ENCODE measurements at places on chromosomes 2 and 18.

DNA sequence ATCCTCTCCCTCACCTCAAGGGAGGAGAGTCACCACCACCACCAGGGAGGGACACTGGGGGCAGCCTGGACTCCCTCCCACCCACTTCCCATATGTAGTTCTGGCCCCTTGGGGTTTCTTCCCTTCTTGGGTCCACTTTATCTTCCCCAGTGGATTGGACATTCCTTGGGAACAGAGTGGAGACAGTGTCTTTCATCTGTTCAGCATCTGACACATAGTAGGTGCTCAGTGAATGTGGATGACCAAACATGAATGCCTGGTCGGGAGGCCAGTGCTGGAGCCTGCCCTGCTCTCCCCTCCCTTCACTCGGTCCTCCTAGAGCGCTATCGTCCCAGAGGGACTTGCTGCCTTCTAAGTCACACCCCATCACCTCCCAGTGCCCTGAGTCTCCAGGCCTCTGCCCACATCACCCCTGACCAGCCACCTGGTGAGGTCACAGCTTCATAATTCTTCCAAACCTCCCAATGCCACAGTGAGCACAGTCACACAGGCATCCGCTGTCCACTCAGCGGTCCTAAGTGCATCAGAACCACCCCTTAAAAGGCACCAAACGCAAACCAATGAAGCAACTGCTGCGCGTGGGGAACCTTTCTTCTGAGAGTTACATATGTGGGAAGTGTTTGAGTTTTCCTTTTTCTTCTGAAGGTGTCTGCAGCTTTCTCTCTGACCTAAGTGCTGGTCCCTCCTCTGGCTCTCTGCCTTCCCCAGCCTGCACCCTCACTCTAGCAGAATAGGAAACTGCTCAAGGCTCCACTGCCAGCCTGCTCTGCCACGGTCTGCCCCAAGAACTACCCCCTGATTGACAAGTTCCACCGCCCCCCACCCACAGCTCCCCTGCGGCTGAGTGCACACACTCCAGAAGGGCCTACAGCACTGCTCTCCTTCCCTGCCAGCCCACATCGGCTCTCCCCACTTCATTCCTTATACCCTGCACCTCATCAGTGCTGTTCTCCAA is 7.2 kb upstream of the SFXN5 start:
- DNase-seq: no peak

DNA sequence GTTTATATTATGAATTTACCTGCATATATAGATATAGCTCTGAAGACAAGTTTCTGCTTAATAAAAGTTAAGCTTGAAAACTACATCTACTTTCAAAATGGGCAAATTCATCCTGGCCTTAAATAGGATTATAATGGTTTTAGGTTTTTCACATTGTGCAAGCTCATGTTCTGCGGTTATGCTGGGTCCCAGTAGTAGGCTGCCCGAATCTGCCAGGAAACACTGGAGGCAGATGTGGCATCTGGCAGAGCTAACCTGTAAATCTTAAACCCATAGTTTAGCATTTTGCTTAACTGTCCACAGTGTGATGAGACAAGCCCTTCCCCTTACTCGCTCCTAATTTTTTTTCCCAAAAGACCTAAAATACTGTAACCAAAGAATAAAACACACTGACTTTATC is 234.2 kb downstream of the TCF4 start:
- no peak for DNase-seq

DNA sequence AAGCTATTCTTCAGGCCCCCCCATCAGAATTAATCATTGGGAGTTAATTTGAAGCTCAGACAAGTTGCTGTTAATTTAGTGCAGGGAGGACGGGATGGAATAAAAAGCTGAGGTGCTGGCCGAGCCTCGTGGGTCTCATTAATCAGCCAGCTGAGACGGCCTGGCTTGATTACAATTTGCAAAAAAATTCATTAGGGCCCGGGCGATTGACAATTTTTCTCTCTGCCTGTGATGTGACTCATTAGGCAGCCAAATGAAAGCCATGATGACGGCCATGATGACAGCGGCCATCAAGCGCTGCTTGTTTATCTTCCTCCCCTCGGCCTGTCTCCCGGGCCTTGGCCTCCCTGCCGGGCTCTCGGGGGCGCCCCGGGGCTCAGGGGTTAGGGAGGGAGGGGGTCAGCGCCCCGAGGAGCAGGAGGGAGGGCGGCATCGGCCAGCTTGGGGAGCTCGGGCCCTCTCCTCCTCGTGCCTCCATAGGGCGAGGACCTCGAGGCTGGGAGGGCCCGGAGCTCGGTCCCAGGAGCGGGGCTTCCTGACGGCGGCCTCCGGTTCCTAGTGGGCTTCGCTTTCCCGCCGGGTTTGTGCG is 5.2 kb downstream of the GBX2 start:
- DNase-seq: no peak

DNA sequence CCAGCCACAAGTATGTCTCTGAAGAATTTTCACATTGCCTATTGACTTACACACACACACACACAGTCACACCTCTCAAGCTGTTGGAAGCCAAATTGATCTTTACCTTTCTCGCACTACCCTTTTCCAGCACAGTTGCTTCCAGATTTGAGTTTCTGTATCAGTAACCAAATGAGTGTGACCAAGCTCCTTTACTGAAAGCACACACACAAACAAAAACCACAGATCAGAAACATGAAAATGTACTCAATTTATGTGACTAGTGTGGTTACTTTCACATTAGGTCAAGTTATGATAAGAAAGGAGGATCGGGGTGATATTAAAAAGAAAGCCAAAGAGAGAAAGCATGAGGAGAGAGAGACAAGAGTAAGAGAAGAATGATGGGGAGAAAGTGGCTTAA is 993.9 kb upstream of the POU3F3 start:
- no peak for DNase-seq

GRCh38 chr2:96159084-96159830 is 14.0 kb upstream of the DUSP2 start:
- DNase-seq: no peak

- DNase-seq: no peak
Observed at GRCh38 chr2:74714691-74715080, 60.6 kb downstream of the SEMA4F start.

DNA sequence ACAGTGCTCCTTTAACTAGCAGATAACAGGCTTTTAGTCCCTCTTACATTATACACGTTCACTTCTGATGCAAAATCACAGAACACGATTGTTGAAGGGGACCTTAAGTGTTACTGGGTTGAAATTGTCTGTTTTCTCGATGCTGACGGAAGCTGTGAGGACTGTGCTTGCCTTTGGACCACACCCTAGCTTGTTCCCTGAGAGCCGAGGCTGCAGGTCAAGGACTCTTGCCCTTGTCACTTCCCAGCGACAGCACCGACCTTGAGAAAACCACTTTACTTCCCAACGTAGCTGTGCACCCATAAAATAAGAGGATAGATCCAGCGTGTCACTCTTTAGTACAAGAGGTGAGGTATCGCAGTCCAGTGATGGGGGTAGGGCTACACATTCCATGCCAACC is 701.0 kb downstream of the DCDC2C start:
- no peak for DNase-seq

GRCh38 chr2:39243469-39244123 is at the start of gene CDKL4:
Gene CDKL4 (minus strand): TSS chr2:39243970.
- no peak for DNase-seq

- DNase-seq: no peak
Observed at GRCh38 chr2:103959174-103960128, 894.5 kb upstream of the POU3F3 start.

DNA sequence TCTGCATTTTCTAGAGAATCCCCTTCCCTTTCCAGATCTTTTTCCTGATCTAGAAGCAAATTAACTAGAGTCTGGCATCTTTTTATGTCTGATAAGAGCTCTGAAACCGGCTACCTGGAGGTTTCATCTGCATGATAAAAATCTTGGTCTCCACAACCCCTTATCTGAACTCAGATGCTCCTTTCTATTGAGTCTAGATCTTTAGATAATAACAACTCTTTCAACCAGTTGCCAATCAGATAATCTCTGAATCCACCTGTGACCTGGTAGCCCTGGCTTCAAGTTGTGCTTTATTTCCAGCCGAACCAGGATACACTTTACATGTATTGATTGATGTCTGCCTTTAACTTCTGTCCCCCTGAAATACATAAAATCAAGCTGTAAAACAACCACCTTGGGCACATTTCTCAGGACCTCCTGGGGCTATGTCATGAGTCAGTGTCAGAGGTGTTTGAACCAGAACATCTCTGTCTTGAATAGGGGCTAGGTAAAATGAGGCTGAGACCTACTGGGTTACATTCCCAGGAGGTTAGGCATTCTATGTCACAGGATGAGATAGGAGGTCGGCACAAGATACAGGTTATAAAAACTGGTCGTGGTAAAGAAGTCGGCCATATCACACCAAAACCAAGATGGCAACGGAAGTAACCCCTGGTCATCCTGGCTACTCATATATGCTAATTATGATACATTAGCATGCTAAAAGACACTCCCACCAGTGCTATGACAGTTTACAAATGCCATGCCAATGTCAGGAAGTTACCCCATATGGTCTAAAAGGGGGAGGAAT is 20.8 kb downstream of the RALBP1 start:
- no peak for DNase-seq

GRCh38 chr18:35658112-35658511 is 76.6 kb downstream of the GALNT1 start:
- no peak for DNase-seq

GRCh38 chr2:168245074-168245825 is 2.1 kb downstream of the STK39 start:
- no peak for DNase-seq

GRCh38 chr2:112876971-112877361 is 34.0 kb upstream of the IL37 start:
- DNase-seq: no peak

DNA sequence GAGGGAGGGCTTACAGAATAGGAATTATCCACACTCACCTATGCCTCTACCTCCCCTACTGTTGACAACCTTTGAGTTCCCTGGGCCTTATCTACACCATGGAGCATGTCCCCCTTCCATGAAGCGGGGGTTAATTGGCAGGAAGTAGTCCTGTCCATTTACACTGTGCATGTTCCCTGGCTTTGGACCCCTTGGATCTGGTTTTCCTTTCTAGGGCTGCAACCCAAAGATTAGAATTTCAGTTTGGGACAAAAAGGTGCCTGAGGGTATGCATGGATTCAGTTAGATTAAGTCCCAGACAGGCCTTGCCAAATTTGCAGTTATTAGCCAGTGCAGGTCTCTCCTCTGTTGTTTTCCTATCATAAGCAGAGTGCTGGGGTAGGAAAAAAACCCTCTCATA is 180.3 kb downstream of the CMPK2 start:
- DNase-seq: no peak

GRCh38 chr2:9071032-9071431 is 67.5 kb upstream of the MBOAT2 start:
- no peak for DNase-seq

DNA sequence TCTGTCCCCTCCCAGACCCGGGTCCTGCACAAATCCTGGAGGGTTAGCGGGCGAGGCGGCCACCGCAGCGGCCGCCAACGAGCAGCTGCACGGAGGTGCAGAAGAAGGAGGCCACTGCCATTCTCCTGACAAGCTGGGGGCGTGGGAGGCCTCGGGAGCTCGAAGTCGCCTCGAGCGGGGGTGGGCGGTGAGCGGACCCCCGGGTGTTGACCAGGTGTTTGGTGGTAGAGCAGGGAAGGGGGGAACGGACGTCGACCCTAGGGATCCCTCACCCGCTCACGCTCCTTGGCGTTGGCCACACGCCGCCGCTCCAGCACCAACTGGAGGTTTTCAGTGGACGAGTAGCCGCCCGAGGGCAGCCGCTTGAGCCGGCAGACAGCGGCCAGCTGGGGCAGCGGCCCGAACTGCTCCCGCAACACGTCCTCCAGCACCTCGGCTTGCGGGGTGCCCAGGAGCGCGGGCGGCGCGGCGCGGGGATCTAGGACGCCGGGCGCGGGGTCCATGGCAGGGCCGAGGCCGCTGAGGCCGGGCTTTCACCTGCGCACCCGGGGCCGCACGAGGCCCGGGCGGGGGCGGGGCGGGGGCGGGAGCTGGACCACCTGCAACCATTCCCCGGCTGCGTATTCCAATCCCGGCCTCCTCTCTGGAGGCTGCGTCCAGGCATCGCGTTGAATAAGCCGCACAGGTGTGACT is at the start of gene FIGLA:
FIGLA (minus strand) TSS at position 508 of the 693 bp plus-strand sequence; CDS start at position 503, 5 bp downstream.
- no peak for DNase-seq

DNA sequence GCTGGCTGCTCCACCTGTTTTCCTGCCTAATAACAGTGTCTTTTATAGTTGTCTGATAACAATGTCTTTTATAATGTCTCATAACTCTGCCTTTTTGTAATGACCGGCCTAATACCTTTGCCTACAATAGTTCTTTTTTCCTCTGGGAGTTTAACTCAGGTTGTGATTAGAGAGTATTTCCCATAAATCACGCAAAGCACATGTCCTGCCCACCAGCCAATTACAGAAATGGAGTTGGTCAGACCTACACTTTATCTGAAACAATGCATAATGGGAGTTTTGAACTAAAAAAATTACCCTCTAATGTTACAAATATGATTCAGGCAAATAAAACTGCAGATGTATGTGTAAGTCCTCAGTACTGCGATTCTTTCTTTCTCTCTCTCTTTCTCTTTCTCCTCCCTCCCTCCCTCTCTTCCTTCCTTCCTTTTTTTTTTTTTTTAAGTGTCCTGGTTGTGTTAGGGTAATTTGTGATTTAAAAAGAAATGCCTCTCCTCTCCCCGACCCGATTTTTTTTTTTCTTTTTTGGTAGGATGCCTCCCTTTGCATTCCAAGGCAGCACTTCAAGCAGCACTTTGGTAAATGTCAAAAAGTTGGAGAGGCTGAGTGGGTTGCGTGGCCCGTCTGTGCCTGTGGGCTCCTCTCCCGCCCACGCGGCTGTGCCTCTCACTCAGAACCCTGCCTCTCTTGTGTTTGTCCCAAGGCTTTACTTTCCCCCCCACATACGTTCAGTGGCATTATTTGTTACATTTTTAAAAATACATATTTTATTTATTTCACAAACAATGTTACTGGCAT is 147.3 kb downstream of the AGAP1 start:
- DNase-seq: no peak

GRCh38 chr2:88919087-88919738 is 227.7 kb downstream of the RPIA start:
- no peak for DNase-seq

DNA sequence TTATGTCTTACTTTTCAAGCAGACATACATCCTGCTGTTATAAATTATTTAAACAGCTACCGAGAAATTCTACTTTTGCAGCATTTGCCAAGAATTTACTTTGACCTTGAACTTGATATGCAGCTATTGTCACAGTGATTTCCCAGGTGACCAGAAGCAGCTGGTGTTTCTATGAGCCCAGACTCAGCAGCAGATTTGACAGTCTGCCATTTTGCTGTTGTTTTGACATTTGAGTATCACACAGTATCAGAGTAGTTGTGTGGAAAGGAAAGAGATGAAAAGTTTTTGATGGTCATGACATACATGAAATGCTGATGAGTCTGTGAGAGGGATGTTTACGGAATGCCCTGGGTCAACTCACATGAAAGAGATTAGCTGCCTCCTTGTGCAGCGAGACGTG is 6.6 kb upstream of the CCDC195 start:
- DNase-seq: no peak

DNA sequence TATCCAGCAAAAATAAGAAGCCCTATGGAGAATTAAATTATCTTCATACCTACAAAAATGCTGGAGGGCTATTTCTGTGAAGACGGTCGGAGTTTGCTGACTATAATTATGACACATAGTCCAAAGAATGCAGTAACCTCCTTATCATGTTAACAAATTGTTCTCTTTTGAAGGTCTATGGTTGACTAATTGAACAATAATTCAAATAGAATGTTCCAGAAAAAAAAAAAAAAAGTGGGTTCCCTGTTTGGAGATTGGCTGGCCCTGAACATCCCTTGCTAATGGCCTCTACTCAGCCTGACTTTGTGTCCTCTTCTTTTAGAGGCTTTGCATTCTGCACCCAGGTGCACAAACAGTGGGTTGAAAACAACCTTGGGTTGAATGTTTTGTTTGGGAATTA is 82.8 kb upstream of the CCBE1 start:
- no peak for DNase-seq

Measured in stimulated activated CD4-positive, alpha-beta T cell treated with anti-CD3 and anti-CD28 coated beads, Interleukin-1b, Interleukin-23, amount 100 ng/mL, for 1 hour (primary cell).